EH (cell line): ENCODE measurements at places on chromosomes 1 and 21.

GRCh38 chr21:38937286-38937790 is 131.6 kb downstream of the ETS2 start:
- DNase-seq, result peak; percentile 29

DNA sequence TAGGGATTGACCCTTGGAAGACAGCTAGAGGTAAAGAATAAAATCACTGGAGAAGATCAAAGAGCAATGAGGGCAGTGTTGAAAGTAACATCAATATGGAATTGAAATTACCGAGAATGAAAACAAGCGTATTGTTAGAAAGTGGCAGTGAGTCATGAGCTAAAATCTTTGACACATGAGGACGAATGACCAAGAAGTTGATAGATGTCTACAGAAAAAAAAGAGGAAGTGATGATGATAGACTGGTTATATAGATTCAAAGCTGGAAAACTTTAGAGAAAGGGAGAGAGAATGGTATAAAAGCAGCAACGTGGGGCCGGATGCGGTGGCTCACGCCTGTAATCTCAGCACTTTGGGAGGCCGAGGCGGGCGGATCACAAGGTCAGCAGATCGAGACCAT is 12.5 kb upstream of the DNM3 start:
- no peak for DNase-seq

DNA sequence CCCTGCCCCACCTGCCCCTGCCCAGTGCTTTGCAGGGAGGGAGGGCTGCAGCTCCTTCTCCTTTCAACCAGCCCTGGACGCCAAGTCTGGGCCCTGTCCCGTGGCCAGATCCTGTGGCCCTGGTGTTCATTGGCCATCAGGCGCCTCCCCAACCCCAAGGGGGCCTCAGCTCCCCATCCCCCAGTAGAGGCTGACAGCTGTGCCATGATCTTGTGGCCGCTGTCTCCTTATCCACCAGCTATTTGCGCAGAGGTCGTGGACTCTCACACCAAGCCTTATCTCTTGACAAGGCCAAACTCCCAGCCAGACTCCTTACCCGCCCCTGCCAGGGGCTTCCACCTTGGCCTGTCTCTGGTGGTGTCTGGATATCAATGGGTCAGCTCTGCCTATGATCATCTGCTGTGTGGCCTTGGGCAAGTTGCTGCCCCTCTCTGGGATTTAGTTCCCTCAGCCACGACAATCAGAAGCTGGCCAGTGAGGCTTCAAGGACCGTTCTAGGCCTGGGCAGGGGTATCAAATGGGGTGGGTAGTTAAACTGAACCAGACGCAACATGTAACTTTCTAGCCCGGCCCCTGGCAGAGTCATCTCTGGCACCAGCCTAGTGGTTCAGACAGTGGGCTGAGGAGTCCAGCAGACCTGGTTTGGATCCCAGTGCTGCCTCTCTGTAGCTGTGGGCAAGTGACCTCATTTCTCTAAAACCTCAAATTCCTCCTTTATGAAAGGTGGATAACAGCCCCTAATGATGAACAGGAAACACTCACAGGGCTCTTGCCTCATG is 3.3 kb upstream of the COL8A2 start:
- DNase-seq, result peak; percentile 69

DNA sequence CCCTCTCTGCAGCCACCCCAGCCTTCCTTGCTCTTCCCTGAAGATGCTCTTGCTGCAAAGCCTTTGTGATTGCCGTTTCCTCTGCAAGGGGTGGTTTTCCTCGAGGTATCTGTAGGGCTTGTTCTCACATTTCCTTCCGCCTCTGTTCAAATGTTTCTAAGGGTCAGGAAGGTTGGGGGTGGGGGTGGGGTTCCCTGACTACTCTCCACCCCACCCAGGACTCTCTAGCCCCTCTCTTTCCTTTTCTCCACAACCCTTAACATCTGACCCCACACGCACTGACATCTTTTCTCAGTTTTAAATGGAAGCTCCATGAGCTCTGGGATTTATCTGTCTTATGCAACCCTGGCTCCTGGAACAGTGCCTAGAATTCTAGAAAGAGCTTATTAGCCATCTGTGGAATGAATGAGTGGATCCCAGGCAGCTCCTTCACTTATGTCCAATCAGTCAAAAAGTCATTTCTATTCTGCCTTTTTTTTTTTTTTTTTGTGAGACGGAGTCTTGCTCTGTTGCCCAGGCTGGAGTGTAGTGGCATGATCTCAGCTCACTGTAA is 27.3 kb upstream of the ZNF362 start:
- peak; percentile 95 for DNase-seq

- DNase-seq, result peak; percentile 92
Observed at GRCh38 chr1:81695741-81696140, 105.0 kb upstream of the ADGRL2 start.

DNA sequence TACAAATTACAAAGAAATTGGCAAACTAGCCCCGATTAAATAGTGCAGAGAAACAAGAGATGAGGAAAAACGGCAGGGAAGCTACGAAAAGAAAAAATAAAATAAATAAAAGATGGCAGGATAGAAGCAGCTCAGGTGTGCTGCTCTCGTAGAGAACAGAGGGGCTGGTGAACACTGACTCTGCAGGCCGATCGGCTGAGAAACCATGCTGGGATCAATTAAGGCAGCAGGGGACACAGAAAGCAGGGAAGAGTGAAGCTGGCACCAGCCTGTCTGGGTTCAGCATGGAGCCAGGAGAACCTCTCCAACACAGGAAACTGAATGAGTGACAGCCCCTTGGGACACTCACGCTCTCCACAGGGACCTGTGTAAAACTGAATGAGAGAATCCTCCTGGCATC is 39.5 kb upstream of the TMPRSS15 start:
- DNase-seq, result no peak

- DNase-seq, result no peak
Observed at GRCh38 chr1:112504001-112504660, 4.6 kb upstream of the WNT2B start.

GRCh38 chr1:114345930-114346479 is 165.0 kb downstream of the TRIM33 start:
- no peak for DNase-seq

- DNase-seq, result no peak
Observed at GRCh38 chr21:18772404-18772803, 368.8 kb upstream of the TMPRSS15 start.

- no peak for DNase-seq
Observed at GRCh38 chr1:87346130-87346814, 17.6 kb downstream of the LMO4 start.

DNA sequence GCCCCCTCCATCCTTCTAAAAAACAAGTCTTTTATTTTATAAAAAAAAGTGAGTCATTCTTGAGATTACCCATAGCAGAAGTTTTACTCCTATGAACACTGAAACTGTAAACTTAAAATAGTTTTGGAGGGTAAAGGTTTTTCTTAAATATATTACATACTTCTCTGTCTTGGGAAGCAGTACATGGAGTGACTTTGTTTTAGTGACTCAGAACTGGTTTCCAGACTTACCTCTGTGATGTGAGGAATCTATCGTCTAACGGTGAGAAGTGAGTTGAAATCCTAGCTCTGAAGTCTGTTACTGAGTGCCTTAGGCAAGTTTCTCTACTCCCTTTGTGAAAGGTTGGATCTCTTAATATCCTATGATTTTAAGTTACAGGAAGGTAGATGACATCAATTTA is 176.3 kb upstream of the POU3F1 start:
- peak; percentile 22 for DNase-seq

- no peak for DNase-seq
Observed at GRCh38 chr1:173867141-173867752, 542 bp downstream of the GAS5 start.

DNA sequence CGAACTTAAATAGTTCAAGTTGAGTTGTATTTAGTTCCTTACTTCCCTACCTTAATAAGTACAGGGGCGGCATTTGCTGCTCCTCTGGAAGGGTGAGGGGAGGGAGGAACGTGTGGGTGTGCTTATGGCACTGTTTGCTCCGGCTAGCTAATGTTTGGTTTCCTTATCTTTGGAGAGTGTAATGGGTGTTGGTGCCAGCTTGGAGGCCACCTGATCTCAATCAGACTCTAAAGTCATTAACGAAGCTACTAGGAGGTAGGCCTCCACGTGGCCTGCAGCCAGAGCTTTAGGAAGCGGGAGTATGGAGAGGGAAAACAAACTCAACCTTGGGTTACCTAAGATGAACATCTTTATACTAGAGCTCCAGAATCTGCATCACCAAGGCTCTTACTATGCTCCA is 43.0 kb upstream of the RAP1A start:
- DNase-seq, result no peak

GRCh38 chr21:32094804-32095203 is 184.0 kb downstream of the MIS18A start:
- peak; percentile 66 for DNase-seq

DNA sequence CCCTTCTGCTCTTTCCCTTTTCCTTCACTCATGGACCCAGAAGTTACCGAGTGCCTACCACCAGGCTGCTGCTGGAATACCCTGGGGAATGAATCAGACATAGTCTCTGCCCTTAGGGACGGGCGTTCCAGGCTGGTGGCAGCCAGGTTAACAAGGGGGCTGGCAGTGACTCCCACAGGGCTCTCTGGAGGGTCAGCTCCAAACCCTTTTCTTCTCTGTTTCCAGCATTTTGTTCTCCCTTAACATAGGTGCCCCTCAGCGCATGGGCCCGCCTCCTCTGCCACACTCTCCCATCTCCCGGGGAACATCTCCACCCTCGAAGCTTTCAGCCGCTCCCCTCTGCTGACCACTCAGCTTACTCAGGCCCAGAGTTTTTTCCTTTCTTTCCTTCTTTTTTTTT is 62.9 kb upstream of the LRP8 start:
- DNase-seq, result no peak

DNA sequence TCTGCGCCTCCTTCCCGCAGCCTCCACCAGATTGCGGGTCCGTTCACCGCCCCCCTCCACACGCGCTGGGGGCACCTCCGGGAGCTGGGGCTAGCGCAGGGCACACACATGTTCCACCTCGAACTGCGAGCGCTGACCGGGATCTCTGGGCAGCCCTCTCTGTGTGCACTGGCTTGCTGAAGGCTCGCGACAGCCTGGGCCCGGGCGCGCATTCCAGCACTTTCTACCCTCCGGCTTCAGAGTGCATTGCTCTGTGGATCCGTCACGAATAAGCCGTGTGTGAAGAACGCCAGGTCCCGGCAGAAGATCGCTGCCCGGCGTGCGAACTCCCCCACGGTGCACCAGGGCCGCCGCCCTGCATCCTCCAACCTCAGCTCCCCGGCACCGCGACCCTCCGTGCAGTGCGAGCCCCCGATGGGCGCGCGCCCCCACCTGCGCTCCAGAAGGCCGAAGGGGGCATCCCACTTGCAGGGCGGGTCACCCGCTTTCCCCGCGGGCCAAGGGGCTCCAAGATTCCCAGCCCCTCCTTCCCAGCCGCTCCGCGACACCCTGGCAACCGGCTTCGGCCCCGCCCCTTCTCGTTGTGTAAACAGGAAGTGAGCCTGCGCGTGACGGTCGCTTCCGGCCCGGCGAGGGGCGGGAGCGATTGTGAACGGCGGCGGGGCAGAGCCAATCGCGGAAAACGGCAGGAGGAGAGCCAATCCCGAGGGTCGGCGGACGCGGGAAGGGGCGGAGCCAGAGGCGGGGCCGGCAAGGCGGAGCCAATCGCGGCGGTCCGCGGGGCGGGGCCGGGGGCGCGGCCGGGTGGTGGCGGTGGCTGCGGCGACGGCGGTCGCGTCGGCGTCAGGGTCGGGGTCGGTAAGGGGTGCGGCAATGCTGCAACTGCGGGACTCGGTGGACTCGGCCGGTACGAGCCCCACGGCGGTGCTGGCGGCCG is at the start of gene TPRG1L:
Gene TPRG1L, plus strand, starts transcription at position 816 of the 937 bp plus-strand sequence. Its CDS starts 58 bp downstream, at position 874.
- peak; percentile 96 for DNase-seq

DNA sequence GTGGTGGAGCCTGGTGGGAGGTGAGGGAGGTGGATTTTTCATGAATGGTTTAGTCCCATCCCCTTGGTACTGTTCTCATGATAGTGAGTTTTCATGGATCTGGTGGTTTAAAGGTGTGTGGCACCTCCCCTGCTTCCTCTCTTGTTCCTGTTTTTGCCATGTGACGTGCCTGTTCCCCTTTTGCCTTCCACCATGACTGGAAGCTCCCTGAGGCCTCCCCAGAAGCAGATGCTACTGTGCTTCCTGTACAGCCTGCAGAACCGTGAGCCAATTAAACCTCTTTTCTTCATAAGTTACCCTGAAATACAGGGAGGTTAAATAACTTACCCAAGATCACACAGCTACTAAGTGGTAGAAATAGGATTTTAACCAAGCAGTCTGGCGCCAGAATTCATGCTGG is 4.3 kb upstream of the HEYL start:
- no peak for DNase-seq

GRCh38 chr1:154567386-154568156 is at the start of gene CHRNB2:
Gene CHRNB2, plus strand, starts transcription at chr1:154567778. Its CDS starts 267 bp downstream, at chr1:154568045.
- peak; percentile 60 for DNase-seq

DNA sequence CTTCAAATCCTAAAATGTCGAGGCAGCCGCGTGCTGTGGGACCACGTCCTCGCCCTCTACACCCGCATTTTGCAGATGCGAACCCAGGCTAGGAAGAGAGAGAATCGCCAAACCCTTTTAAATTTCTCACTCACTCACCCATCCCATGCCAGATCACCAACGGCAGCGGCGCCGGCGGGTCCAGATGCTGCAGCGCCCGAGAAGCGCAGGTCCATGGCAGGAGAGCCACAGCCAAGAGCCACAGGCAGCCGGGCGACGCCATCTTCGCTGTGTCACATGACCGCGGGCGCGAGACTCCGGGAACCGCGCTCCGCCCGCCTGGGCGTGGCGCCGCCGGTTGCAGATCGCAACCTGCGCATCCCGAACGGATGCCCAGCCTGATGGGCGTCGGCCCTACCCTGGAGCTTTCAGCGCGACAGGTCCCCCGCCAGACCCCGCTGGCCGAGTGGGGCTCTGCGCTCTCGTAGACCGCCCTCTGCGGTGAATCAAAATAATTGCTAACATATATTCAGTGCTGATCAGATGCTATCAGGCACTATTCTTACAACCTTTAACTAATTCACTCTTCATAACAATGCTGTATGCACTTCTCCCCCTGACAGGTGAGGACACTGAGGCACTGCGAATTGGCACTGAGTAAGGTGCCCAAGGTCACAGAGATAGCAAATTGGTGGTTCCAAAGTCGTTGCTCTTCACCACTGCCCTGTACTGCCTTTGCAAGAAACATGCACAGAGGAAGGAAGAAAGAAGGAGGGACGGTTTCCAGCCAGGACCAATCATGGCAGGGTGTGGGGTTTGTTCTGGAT is at the start of gene PPT1:
Gene PPT1, minus strand, starts transcription at position 276 of the 806 bp plus-strand sequence. Its CDS starts 14 bp downstream, at position 262.
- peak; percentile 69 for DNase-seq

DNA sequence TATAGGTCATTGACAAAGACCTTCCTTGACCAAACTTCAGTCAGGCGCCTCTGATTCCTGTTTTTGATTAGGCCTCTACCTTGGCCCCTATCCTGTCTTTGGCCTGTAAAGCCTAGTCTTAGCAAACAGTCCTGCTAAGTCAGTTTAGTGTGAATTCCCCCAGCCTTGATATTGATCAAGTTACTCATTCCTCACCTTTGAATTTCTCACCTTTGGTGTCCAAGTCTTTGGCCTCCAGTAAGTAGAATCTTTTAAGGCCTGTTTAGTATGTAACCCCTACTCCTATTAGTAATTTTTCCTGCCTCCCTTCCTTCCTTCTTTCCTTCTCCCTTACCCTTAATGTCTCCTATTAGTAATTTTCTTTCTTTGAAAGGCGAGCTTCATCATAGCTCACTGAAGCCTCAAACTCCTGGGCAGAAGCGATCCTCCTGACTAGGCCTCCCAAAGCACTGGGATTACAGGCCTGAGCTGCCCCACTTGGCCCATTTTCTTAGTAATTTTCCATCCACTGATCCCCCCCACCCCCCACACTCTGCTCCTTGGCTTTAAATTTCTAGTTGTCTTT is 13.0 kb upstream of the ZNF692 start:
- DNase-seq, result no peak

GRCh38 chr1:201493757-201494617 is 12.9 kb downstream of the CSRP1 start:
- DNase-seq, result peak; percentile 22
